ENCODE measurements at places on chromosomes 4 and X.

- no peak for DNase-seq
Observed at GRCh38 chr4:38422850-38423249, 241.1 kb upstream of the KLF3 start.

DNA sequence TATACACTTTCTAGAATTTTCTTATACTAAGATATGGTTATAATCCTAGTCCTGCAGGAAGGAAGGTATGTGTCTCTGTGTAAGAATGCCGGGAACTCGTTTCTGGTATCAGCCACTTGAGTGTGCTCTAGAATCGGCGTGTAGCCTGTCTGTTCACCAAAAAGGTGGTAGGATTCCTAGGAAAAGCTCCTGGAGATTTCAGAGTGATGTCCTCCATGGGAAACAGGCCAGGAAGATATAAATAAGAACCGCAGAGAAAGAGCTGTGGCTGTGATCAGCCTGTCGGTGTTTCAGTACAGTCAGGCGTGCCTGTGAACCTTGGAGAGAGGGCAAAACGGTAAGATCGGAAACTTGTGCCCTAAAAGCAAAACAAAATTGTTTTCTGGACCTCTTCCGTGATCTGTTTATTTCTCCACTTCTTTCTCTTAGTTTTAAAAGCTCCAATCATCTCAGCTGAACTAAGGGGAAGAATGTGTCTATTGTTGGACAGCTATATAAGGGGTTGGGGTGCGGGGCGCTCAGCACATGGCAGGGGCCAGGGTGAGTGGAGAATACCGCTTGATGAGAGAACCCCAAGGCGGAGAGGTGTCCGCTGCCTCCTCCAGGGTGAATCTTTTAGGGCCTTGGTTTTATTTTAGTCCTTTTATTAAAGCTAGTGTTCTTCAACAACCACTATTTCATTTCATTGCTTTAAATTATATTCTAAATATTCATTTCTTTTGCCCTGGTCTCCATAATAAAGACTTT is 303.8 kb upstream of the TENM3 start:
- no peak for DNase-seq

DNA sequence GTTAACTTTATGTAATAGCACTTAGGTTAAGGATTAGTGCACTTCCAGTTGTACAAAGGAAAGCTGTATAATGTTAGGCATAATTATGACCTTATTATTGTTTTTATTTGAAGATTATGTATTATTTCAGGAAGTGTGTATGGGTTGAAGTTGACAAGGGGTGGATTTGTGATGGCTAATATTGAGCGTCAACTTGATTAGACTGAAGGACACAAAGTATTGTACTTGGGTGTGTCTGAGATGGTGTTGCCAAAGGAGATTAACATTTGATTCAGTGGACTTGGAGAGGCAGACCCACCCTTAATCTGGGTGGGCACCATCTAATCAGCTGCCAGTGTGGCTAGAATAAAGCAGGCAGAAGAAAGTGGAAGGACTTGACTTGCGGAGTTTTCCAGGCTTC is 127.3 kb downstream of the PPARGC1A start:
- no peak for DNase-seq

DNA sequence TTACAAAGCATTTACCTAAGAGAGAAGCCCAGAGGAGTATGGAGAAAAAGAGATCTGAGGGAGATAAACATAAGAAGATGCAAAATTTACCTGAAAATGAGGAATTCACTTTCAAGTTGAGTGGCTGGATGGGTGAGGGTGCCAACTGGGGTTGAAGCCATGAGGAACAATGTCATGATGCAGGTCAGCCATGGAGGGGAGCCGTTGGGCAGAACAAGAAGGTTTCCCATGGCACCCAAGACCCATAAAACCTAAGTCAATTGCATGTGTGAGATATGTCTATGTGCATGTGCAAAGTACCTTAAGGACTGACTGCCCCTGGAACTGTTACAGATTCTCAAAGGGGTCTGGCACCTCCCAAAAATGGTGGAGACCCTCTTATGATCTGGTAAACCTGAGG is 46.6 kb upstream of the PRRG1 start:
- DNase-seq = peak; percentile 20

- no peak for DNase-seq
Observed at GRCh38 chr4:88752754-88753153, 55.1 kb upstream of the NAP1L5 start.

GRCh38 chrX:87846956-87847355 is 329.4 kb downstream of the KLHL4 start:
- no peak for DNase-seq

DNA sequence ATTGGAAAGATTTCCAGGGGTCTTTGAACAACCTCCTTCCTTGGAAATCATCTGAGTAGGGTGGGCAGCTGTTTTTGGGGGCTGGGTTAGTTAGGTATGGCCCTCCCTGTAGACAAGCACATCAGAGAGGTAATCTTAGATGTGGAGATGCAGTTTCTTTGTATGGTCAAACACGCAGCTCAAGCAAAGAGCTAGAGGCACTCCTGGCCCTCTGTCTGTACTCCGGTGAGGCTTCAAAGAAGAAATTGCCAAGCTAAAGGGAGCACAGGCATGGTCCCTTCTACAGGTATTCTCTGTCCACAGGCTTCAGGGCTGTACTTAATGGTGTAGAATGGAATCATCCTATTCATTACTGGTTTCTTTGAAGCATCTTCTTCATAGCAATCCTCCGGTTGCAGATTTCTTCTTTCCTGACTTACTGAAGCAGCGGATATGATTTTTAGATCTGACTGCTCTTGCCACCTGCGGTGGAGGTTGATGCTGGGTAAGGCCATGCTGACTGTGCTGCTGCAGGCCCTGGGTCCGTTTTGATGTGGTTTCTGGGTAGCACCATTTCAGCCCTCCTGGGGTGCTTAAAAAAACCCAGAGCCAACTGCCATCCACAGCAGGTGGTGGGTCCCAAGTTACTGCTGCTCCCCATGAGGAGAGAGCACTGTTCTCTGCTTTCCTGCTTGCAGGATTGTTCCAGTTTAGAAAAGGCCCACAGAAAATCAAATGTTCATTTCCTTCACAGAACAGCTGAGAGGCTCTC is 318.9 kb upstream of the GATB start:
- DNase-seq = no peak

- peak; percentile 85 for DNase-seq
Observed at GRCh38 chr4:131603705-131604104, 1545.4 kb upstream of the PCDH10 start.

DNA sequence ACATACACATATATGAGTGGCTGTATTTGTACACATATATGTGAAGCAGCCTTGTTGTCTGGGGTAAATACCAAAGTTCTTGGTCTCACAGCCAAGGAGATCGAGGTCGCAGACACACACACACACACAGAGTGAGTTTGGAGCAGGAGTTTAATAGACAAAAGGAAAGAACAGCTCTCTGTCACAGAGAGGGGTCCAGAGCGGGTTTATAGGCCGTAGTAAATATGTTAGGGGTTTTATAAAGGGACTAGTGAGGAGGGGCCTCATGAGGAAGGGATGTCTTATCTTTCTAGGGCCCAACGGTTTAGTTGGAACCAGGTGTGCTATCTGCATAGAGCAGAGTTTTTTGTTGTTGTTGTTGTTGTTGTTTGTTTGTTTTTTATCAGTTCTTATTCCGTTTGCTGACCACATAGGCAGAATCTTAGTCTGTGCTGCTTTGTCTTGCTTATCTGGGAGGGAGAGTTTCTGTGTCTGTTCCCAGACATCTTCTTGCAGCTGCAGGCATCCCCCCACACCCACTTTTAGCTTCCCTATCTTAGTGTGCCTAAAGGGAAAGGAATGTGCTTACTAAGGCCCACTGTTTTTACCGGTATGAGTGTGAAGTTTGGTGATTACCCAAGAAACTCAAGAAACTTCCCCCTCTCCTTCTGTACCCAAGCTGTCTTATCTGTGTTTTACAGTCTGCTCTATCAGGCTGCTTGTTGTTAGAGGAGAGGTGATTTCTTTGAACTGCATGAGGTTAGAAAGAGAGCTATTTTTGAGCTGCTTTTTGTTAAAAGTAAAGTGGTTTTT is 91.9 kb downstream of the TENT5D start:
- DNase-seq = peak; percentile 50

DNA sequence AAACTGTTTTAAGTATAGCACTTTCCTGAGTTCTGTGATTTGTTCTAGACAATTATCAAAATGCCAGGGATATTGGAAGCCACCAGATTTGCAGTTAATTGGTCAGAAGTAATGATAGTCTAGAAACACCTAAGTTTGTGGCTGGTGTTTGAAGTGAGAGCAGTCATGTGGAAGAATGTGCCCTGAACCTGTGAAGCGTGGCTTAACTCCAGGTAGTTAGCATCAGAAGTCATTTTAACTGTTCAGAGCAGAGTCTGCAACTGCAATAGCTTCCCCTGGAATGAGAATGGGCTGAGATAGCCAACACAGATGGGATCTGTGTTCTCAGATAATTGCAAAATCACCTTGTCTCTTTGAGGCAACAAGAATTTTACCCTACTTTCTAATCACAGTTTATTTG is 255.1 kb upstream of the GK2 start:
- DNase-seq = no peak

- DNase-seq = no peak
Observed at GRCh38 chr4:38671592-38671940, 7.6 kb downstream of the KLF3 start.

DNA sequence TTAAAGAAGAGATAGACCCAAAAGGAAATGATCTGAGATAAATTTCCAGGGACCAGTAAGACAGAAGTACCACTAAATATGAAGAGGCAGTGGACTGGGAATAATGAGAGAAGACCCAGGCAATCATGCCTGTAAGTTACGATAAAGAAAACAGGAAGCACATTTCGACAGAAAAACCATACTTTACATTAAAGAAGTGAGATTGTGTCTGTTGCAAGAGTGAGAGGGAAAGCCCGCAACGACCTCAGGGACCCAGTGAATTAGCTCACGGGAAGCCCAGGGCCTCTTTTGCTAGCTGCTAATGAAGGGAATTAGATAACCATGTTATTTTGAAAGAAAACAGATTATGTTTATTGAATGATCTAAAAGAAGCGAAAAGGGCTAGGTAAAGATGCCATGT is 28.9 kb upstream of the ACSL1 start:
- no peak for DNase-seq

DNA sequence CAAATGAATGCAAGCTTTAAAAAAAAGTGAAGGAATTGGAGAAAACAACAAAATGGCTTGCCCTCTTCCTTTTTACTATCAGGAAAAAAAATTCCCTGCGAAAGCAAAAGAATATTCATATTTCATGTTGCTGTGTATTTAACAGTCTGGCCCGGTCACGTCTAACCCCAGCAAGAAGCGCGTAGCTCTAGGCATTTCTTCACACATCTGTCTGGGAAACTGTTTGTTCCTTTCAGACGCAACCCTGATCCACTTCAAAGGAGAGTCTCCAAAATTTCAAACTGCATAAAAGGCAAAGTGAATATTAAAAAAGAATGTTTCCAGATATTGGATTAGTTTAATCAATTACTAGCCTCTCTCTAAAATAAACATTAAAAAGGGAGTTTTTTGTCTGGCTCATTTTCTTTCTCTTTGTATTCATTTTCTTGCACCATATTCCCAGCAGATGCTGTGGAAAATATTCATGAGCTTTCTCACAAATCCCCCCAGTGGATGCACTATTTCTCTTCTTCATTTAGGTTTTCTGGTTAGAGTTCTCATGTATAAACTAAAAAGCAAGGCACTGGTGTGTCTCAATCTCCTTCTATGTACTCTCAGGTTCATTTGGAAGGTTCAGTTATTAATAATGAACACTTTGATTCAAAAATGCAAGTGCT is 145.3 kb downstream of the MID1 start:
- DNase-seq = no peak

DNA sequence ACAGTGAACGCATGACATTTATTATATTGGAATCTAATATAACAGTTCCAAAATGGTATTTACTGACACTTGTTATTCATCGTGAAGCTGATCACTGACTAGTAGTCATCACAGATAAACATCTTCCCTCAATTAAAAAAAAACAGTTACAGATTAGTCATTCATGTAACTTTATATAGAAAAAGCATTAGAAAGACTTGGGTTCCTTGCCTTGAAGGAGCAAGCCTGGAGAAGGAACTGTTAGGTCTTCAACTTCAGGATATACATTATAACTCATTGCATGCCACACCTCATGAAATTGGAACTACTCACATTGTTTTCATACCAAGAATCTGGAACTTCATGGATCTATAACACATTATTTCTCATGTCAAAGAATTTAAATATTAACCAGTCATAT is 317.7 kb downstream of the CCSER1 start:
- DNase-seq = peak; percentile 63

DNA sequence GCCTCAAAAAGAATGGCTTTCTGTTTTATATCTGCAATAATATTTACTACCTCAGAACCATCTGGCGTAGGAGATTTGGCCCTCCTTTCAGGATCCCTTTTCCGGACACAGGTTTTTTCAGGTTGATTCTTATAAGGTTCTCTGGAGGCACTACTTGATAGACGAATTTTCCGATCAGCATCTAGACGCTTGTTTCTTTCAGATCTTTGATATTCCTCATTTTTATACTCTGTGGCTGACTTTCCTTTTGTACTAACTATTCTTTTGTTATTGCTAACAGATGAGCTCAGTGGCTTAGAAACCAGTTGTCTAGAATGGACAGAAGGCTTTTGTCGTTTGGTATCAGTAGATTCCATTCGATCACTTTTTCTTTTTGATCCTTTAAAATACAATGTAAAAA is 12.4 kb downstream of the YTHDC1 start:
- no peak for DNase-seq

GRCh38 chr4:114921191-114921590 is 192.2 kb downstream of the NDST4 start:
- DNase-seq = no peak

- DNase-seq = peak; percentile 85
Observed at GRCh38 chr4:141646969-141647368, 10.6 kb downstream of the IL15 start.

GRCh38 chrX:136259543-136259942 is 8.3 kb upstream of the MAP7D3 start:
- DNase-seq = peak; percentile 71

GRCh38 chr4:83490876-83491450 is 6.1 kb upstream of the ABRAXAS1 start:
- DNase-seq = peak; percentile 36

DNA sequence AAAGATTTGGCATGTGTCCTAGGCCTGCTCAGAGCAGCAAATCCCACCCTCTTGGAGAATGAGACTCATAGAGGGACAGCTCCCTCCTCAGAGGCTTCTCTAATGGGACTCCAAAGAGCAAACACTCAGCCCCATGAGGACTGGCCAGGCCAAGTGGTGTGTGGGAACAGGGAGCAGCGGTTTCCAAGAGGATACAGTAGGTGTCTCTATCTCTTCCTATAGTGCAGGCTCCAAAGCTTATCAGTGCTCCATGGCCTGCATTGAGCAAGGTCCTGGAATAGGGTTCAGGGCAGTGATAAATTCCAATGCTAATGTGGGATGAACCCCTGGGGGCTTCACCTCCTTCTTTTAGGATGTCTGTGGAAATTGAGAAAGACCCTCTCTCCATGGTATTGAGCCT is 15.7 kb upstream of the MAGEA10 start:
- DNase-seq = no peak

- no peak for DNase-seq
Observed at GRCh38 chrX:6266041-6266440, 37.4 kb upstream of the NLGN4X start.

DNA sequence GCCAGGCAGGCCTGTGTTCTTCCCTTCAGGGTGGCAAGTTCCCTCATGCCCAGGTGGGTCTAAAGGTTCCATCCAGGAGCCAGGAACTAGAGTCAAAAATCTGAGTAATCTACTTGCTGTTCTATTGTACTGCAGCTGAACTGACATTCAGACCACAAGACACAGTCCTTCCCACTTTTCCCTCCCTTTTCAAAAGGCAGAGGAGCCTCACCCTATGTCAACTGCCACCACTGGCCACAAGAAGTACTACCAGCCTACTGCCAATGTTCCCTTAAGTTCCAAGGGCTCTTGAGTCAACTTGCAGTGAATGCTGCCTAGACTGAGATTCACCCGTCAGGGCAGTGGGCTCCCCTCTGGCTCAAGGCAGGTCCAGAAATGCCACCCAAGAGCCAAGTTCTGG is 133.5 kb downstream of the FAM47B start:
- peak; percentile 66 for DNase-seq

Measured in bronchial epithelial cell (primary cell).